ENCODE measurements at places on chromosomes 6 and 20. TPM values are rescaled to one million over a fixed set of nuclear protein-coding genes. Genes with fewer than 3 reads are reported as not detected.
A peak's percentile ranks its signal among the peaks of the same experiment; 100 is the strongest.

- H3K27me3 ChIP-seq: no peaks in the 10 kb centered on the region
- peaks cover 77% of the 10 kb centered on the region for H3K36me3 ChIP-seq
- peak overlapping the region; percentile 9 for H3K27ac ChIP-seq
- no peak for DNase-seq
Observed at GRCh38 chr20:41482647-41483552, 116.3 kb upstream of the EMILIN3 start.

- H3K36me3 ChIP-seq: no peaks in the 10 kb centered on the region
- DNase-seq: peak; percentile 58
- no peak overlapping the region for H3K4me3 ChIP-seq
- peak overlapping the region; percentile 90 for H3K27ac ChIP-seq
- H3K4me1 ChIP-seq: peaks cover 9% of the 10 kb centered on the region
- H3K27me3 ChIP-seq: no peaks in the 10 kb centered on the region
Observed at GRCh38 chr6:106731144-106731842, 101.9 kb downstream of the QRSL1 start.

GRCh38 chr6:10401632-10402223, 13.1 kb downstream of the TFAP2A start:
- H3K36me3 ChIP-seq: no peaks in the 10 kb centered on the region
- no peak overlapping the region for H3K4me3 ChIP-seq
- H3K27me3 ChIP-seq: peaks cover 98% of the 10 kb centered on the region
- DNase-seq: no peak
- H3K27ac ChIP-seq: no peak overlapping the region

DNA sequence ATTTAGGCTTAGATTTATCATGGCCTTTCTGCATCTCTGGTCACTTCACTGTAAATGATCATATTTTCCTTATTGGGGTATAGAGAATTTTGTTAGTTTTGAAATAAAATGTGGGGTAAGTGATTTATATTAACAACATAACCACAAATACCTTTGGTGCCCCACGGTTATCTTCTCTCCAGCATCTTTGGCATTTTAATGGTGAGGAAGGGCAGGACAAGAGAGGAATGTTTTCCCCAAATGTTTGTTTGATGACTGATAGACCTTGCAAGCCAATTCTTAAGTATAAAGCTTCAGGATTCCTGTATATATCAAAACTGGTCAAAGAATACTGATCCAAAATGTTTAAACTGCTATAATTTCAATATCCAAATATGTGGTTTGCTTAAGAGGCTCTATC, 171.6 kb upstream of the SMLR1 start:
- H3K27me3 ChIP-seq: no peaks in the 10 kb centered on the region
- H3K4me1 ChIP-seq: no peaks in the 10 kb centered on the region
- H3K27ac ChIP-seq: no peak overlapping the region
- no peak overlapping the region for H3K4me3 ChIP-seq
- H3K36me3 ChIP-seq: no peaks in the 10 kb centered on the region

DNA sequence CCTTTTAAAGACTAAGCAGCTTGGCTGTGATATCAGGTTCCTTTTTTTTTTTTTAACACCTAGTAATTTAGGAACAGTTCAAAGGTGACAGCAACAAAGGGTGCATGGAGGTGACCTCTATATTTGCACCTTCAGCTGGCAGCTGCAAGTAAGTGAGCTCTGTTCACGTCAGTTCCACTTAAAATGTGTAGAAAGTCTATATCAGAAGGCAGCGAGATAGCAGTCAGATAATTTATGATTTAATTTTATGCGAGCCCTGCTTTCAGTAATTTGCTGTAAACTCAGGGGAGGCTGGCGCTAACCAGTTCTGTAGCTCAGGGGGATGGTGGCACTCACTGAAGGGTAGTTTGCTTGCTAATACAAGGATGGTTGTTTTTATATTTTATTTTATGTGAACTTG, 602.8 kb upstream of the MMS22L start:
- H3K27ac ChIP-seq: no peak overlapping the region
- no peaks in the 10 kb centered on the region for H3K4me1 ChIP-seq
- no peaks in the 10 kb centered on the region for H3K27me3 ChIP-seq
- H3K36me3 ChIP-seq: no peaks in the 10 kb centered on the region

DNA sequence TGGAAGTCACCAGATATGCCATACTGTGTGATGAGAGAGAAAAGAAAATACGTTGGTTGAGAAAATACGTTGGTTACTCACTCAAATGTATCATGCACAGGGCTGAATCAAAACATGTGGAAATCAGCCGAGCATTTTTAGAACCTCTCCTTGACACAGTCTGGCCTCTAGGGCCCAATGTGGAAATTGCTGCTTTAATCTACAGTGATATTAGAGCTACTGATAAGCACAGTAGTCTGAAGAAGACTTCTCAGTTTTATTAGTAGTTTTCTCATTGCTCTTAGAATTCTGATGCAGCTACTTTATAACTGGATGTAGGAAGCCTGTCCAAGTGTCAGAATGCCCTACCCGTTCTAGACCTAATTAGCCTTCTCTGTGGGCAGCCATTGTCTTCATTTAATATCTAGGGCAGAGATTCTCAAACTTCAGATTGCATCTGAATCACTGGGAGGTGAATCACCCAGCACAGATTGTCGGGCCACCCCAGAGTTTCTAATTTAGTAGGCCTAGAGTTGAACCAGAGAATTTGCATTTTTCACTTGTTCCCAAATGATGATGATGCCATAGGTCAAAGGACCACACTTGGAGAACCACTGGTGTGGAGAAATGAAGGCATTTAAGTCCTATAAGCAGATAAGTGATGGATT, 229.1 kb downstream of the PLCB1 start:
- H3K27me3 ChIP-seq: no peaks in the 10 kb centered on the region
- no peaks in the 10 kb centered on the region for H3K4me1 ChIP-seq
- no peak for DNase-seq
- H3K4me3 ChIP-seq: no peak overlapping the region
- H3K27ac ChIP-seq: no peak overlapping the region

DNA sequence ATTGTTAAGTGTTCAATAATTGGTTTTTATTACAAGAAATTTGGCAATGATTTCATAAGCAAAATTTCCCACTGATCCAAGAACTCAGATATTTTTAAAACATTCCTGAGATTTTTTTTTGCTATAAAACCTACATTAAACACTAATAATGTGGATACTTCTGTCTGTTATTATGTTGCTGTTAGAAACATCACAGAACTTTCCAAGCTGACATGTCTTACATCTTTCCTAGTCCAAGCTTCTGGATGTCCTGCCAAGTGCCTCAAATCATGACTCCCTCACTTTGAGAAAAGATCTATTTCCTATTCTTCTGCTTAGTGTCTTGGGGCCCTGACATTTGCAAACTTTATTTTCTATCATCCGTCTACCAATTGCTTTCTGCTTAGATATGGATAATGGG, 110.8 kb downstream of the RFPL4B start:
- no peak overlapping the region for H3K27ac ChIP-seq
- no peaks in the 10 kb centered on the region for H3K27me3 ChIP-seq
- no peaks in the 10 kb centered on the region for H3K4me1 ChIP-seq
- H3K36me3 ChIP-seq: no peaks in the 10 kb centered on the region
- H3K4me3 ChIP-seq: no peak overlapping the region

GRCh38 chr6:38782616-38783015, 67.5 kb downstream of the DNAH8 start:
- H3K4me1 ChIP-seq: no peaks in the 10 kb centered on the region
- H3K4me3 ChIP-seq: no peak overlapping the region
- no peaks in the 10 kb centered on the region for H3K27me3 ChIP-seq
- no peak overlapping the region for H3K27ac ChIP-seq

DNA sequence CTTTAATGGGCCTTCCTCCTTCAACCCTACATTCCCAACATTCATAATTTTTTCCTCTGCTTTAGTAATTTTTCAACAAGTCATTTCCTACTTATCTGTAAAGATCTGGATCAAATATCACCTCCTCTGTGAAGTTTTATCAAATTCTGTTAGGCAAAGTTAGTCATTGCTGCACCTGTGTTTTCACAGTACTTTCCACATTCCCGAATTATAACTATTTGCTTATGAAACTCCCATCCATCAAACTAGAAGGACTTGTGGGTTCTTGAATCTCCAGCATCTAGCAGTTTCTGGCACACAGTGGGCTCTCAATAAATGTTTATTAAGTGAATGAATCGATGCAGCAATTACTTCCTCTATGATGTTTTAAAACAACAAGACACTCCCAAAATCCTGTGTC, 257.6 kb downstream of the HDGFL1 start:
- no peaks in the 10 kb centered on the region for H3K27me3 ChIP-seq
- no peaks in the 10 kb centered on the region for H3K36me3 ChIP-seq
- peak; percentile 9 for DNase-seq
- no peak overlapping the region for H3K4me3 ChIP-seq
- peaks cover 5% of the 10 kb centered on the region for H3K4me1 ChIP-seq

DNA sequence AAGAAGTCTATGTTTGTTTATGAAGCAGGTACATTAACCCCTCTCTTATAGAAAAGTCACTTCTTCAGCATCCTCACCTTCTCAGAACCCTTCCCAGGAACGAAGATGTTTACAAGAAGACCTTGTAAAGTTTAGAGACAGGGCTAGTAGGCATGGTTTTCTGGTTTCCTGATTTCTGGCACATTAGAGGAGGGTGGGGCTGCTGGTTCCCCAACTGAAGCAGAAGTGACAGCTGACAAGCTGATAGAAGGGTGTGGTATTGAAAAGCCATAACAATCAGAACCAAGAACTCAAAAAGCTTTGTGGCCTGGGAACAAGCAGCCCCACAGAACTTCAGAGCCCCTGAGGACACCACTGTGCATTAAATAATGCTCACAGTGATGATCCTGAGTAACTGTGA, 91.2 kb downstream of the RTN4IP1 start:
- H3K27me3 ChIP-seq: no peaks in the 10 kb centered on the region
- no peaks in the 10 kb centered on the region for H3K4me1 ChIP-seq

- no peak overlapping the region for H3K4me3 ChIP-seq
- DNase-seq: no peak
- no peaks in the 10 kb centered on the region for H3K36me3 ChIP-seq
- H3K27me3 ChIP-seq: no peaks in the 10 kb centered on the region
- H3K4me1 ChIP-seq: no peaks in the 10 kb centered on the region
Observed at GRCh38 chr6:104702126-104702841, 157.4 kb downstream of the HACE1 start.

- peaks cover 10% of the 10 kb centered on the region for H3K36me3 ChIP-seq
- H3K4me1 ChIP-seq: peaks cover 7% of the 10 kb centered on the region
- DNase-seq: no peak
- H3K4me3 ChIP-seq: no peak overlapping the region
- no peak overlapping the region for H3K27ac ChIP-seq
Observed at GRCh38 chr6:168563656-168564055, 122.7 kb downstream of the SMOC2 start.

DNA sequence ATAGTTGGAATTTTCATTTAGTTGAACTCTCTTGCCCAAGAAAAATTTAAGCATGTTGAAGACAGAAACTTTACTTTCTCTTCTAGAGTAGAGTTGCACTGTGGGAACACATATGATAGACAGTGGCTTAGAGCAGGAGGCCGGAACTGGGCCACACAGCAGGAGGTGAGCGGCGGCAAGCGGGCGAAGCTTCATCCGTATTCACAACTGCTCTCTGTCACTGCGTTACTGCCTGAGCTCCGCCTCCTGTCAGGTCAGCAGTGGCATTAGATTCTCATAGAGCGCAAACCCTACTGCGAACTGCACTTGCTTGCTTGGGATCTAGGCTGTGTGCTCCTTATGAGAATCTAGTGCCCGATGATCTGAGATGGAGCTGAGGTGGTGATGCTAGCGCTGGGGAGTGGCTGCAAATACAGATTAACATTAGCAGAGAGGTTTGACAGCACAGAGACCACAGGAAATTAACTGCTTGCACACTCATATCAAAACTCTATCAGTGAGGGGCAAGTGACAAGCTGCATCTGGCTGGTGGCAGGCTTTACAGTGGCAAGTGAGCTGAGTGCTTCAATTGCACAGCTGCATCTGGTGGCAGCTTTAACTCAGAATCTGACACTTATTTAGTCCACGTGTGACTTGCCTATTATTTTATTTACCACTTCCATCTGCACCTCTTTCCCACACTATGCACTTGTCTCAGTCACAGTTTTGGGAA, 174.9 kb upstream of the C6orf118 start:
- no peaks in the 10 kb centered on the region for H3K36me3 ChIP-seq
- no peak overlapping the region for H3K27ac ChIP-seq
- no peak overlapping the region for H3K4me3 ChIP-seq
- H3K4me1 ChIP-seq: no peaks in the 10 kb centered on the region

GRCh38 chr6:37490536-37491170, 9.0 kb downstream of the CCDC167 start:
- peaks cover 44% of the 10 kb centered on the region for H3K4me1 ChIP-seq
- H3K36me3 ChIP-seq: peaks cover 12% of the 10 kb centered on the region
- no peaks in the 10 kb centered on the region for H3K27me3 ChIP-seq
- DNase-seq: no peak

DNA sequence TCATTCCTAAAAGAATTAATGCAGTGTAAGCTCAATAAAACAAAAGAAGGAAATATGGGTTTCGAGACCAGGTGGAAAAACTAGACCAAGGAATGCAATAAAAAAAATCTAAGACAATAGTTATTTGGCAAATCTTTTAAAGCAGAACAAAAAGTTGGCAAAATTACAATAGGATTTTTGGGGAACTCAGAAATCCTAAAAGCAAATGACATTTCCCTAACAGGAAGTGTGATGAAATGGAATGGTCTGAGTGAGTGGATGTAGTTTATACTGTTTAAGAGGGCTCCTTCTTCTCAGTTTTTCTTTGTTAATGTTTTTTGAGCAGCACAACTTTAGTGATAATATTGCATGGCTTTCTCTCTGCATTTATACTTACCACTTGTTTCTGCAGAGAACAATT, 190.0 kb downstream of the PLCB4 start:
- H3K4me1 ChIP-seq: peaks cover 15% of the 10 kb centered on the region
- H3K27ac ChIP-seq: no peak overlapping the region
- H3K27me3 ChIP-seq: no peaks in the 10 kb centered on the region
- H3K36me3 ChIP-seq: no peaks in the 10 kb centered on the region
- no peak for DNase-seq
- H3K4me3 ChIP-seq: no peak overlapping the region

DNA sequence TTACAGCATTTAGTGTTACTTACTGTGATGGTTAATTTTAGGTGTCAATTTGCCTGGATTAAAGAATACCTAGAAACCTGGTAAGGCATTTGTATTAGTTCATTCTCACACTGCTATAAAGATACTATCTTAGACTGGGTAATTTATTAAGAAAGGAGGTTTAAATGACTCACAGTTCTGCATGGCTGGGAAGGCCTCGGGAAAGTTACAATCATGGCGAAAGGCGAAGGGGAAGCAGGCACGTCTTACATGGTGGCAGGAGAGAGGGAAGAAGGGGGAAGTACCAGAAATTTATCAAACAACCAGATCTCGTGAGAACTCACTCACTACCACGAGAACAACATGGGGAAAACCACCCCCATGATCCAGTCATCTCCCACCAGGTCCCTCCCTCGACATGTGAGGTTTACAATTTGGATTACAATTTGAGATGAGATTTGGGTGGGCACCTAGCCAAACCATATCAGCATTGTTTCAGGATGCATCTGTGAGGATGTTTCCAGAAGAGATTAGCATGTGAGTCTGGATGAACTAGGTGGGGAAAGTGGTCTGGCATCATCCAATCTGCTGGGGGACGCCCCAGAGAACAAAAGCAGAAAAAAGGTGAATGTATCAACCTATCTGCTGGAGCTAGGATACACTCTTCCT, 76.8 kb downstream of the MKKS start:
- H3K4me1 ChIP-seq: no peaks in the 10 kb centered on the region
- no peak overlapping the region for H3K27ac ChIP-seq
- H3K4me3 ChIP-seq: no peak overlapping the region
- no peak for DNase-seq

Gene SLC29A1
- total RNA-seq: 26.4 TPM

Gene EFCAB8
- total RNA-seq: not detected

Gene FAM83D
- total RNA-seq: 289 TPM

Gene DOK5
- not detected for total RNA-seq

Gene PDE7B
- total RNA-seq: 16.9 TPM

Gene SLC16A10
- 39.6 TPM for total RNA-seq

Gene FNDC11
- 1.2 TPM for total RNA-seq

Gene VGLL2
- total RNA-seq: not detected

Gene ENPP3
- total RNA-seq: not detected

Gene SLC12A5
- not detected for total RNA-seq

Gene NQO2
- total RNA-seq: not detected

Gene DEFB124
- 1.1 TPM for total RNA-seq

Gene HLA-DQB2
- not detected for total RNA-seq

Gene PHACTR3
- total RNA-seq: not detected

Data from stomach (tissue), 19 donors.